ENCODE measurements at places on chromosomes 1 and 21.

DNA sequence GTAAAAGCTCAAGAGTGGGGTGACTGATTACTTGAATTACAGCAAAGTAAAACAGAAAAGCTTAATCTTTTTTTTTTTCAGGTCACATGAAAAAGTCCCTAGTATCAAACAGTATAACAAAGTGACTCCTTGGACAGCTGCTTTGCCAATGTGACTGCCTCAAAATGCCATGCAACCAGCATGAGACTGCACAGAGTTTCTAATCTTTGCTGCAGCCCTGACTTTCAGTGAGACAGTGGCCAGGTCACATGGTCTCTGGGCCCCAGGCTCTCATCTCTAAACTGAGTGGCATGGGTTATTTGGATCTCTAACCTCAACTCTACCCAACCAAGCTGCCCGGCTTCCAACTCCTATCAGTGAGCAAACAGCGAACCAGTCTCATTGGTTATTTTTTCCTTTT is 169.0 kb downstream of the VAV3 start:
- no peak for DNase-seq

DNA sequence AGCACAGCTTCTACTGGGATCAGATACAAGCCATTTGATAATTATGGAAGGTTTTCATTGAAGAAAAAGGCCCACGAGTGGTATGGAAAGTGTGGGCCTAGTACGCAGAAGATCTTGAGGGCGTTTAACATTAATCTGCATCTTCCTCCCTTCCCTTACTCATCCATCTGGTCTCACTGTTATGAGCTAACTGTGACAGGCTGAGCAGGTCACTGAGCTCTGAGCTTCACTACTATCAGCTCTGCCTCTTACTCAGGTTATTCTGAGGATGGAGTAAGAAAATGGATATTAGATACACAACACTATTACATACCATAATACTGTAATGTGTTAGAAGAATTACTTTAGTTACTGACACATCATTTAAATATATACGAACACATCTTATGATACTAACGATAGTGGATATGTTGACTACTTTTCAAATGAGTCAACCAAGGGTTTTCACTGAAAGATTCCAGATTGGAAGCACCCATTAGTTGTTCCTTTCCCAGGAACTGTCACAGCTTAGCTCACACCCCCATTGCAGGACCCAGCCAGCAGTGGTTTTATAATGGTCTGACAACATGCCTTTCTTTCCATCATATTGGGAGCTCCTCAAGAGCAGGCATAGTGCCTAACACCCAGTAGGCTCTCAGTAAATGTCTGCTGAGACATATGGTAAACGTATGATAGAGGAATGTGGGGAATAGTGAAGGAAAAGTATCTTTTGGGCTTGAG is 97.8 kb upstream of the C8B start:
- DNase-seq: no peak

DNA sequence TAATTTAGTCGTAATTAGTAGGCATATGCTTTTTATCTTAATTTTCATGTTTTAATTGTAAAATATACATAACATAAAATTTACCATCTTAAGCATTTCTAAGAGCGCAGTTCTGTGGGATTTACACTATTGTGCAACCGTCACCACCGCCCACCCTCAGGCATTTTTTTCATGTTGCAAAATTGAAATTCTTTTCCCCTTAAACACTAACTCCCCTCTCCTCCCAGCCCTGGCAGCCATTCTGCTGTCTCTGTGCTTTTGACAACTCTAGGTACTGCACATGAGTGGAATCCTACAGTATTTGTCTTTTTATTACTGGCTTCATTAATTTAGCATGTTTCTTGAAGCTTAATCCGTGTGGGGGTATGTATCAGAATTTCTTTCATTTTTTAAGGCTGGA is 7.8 kb downstream of the PIK3CD start:
- no peak for DNase-seq

DNA sequence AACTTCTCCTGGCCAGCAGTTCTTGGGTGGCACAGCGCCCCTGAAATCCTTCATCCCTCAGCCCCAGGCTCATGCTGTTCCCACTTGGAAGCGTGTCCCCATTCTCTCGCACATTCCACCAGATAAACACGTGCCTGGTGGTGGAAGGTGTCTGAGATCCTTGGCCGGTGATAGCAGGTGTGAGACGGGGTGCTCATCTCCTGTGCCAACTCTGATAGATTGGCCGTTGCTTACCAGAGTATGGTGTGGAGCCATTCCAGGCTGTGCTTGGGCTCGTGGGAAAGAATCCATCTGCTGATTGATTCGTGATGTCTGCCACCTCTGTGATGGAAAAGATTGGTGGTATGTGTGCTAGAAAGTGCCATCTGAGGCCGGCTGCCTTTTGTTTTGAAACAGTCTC is 22.2 kb downstream of the ACTL8 start:
- DNase-seq: no peak

DNA sequence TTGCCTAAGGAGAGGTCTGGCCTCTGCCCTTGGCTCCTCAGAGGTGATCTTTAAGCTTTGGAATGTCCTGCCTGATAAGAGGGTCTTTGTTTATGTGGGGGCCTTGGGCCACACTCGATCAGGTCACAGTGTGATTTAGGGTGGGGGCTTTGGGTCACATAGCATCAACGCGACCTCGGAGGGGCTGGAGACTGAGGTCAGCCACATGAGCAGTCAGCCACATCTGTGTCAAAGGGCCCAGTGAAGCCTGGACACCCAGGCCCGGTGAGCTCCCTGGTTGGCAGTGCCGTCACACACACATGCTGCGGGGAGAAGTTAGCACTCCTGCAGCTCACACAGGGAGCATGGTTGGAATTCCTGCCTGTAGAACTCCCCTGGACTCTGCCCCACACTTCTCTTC is 345.0 kb downstream of the NPHP4 start:
- DNase-seq: no peak

DNA sequence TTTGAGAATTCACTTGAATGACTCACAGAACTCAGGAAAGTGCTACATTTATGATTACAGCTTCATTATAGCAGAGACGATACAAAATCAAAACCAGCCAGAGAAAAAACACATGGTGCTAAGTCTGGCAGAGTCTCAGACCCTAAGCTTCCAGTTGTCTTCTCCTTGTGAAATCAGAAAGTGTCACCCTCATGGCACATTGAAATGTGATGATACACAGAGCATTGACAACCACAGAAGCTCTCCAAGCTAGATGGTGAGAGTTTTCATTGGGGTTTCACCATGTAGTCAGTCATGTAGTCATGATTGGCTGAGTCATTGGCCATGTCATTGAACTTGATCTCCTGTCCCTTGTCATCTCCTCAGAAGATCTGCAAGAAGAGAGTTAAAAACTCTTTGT is 526.6 kb downstream of the MRPL39 start:
- no peak for DNase-seq

- no peak for DNase-seq
Observed at GRCh38 chr1:225514671-225515081, 86.8 kb upstream of the LBR start.

DNA sequence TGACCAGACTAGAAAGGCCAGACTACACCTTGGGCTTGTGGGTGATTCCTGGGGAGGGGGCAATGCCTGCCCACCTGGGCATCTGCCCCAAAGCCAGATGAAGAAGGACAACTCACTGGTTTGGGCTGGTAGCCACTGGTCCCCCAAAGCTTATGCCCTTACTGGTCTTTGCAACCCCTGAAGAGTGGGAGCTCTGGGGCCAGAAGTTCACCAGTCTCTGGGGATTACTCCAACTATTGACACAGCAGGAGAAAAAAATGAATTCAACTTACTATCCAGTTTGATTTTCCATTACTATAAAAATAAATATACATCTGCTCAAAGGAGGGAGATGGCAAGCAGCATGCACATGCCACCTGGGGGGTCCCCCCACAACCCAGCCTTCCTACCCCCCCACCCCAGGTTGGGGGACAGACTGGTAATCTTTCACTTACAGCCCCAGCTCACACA is 2.6 kb downstream of the AHDC1 start:
- DNase-seq: no peak

GRCh38 chr1:234962340-234962989 is 166.2 kb downstream of the TOMM20 start:
- no peak for DNase-seq

DNA sequence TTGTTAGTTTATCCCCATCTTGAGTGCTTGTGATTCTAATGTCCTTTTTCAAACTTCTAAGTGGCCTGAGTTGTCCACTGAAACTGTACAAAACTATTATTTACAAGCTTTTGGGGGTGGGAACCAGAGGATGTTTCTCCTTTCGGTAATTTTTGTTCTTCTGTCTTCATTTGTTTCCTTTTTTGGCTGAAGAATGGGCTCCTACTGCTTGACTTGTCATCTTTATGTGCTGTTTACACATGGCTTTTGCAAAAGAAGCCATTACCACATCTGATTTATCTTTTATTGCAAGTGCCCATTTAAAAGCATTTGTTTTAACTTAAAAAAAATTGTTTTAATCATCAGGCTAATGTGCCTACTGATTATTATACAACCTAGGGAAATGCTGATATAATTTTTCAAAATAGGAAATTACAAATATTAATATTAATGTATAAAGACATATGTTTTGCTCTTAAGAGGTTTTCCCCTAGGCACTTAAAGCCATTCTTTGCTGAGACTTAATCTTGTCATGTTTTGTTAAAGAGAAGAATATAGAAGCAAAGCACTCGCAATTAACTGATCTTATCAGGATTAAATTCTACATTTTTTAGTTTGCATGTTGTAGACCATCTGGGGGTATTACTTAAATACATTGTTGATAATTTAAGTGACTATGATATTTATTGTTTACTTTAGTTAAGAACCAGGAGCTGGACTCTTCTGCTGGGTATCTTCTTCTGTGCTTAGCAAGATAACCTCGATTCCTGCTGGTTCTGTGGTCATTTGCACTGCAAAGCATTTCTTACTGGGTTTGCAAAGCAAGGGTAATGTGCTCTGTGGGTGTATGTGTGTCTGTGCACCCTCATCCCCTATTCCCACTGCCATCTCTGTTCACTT is 40.1 kb downstream of the TMEM200B start:
- DNase-seq: no peak

DNA sequence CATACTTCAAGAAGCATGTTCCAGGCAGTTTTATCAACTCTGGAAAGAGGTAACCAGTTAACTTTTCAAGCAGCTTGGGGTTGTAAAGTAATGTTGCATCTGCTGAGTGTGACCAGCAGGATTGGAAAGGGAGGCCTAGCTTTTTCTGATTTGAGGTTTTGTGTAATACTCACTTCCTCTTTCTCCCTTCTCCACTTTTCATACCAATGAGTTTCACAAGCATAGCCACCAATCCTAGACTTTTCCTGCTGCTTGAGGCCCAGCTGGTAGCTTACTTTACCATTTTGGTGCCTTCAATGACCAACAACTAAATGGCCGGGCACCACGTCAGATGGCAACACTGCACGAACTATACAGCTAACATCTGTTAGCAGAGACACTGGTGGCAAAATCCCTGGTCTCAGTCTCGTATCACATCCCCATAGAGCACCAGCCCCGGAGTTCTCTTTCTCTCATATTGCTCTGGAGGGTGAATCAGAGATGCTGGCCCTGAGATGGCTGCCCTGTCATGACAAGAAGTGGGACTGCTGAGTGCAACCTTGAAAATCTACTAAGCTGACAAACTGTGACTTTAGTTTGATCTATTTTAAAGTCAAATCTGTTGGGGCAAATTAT is 14.8 kb upstream of the GPR88 start:
- no peak for DNase-seq

DNA sequence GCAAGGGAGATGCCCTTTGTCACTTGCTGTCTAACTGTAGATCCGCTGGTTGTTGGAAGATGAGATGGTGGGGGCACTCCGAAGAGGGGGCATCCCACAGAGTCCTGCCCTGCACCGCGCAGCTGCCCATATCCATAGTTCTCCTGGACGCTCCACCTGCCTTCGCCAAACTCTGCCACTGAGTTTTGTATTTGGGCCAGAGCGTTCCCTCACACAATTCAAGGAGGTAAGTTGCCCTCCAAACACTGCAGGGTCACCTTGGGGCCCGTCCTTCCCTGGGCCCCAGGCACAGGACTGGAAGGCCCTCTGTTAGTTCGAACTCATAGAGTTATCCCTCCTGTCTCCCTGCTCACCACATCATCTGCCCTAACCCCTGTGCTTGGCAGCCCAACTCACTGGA is 22.1 kb downstream of the HYI start:
- no peak for DNase-seq

DNA sequence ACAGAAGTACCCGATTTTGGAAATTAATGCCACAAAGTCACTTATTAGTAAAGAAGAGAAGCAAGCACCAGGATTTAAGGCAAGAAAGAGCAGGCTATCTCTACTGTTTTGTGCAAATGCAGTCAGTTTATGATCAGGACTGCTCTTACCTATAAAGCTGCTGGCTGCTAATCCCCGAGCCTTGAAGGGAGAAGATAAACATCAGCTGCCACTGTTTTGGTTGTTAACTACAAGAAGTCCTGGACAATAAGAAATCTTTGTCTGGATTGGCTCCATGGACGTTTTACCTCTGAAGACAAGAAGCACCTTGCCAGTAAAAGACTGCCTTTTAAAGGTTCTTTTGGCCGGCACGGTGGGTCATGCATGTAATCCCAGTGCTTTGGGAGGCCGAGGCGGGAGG is 21.4 kb downstream of the FRRS1 start:
- no peak for DNase-seq

GRCh38 chr1:63877816-63878215 is 104.0 kb downstream of the ROR1 start:
- no peak for DNase-seq

DNA sequence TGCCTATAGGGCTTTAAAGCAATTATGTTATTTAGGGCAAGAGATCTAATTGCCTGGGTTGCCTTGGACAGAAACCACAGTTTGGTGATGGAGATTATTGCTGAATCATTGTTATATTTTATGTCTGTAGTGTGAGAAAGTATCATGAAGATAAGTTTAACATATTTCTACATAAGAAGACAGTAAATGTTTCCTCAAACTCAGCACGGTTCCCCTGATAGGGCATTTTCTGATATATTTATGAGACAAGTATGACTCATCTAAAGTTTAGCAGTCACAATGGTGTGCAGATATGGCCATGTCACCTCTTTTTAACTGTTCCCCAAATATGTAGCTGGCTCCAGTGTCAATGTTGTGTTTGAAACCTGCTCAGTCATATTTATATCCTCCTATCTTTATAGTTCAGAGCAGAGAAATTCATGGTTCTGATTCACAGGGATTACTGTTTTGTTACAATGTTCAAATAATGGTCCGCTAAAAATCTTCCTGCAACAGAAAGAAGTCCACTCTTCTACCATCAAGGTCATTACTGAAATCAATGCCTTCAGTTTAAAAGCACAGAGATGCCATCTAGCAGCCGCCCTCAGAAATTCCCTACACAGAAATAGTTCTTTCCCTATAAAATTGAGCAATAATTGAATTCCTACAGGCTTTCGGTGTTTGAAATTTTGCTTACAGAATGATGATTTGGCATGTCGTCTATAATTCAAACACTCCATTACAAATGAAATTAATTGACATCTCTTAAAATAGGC is 3.7 kb downstream of the OLFM3 start:
- DNase-seq: no peak

DNA sequence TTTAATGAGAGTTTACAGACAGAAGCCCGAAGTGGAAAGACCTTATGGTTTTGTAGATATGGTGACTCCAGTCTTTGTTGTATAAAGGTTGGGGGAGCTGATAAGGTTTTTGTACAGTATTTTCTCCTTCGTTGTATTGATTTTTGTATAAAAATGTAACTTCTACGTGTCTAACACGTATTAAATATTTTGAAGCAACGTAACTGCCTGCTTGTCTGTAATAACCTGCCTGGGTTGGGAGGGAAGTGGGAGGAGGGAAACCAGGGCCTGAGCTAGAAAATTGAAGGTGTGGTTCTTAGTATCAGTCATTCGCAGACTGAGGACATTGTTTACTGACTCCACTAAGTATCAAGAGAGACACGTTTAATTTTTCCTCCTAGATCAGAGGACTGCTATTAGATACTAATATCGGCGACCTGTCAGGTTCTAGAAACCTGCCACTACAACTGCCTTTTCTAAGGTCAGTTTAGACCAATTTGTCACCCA is 2.2 kb downstream of the IER5 start:
- no peak for DNase-seq
